NCI-H345 (cell line): ENCODE measurements at places on chromosomes 2 and 18.

- no peak for DNase-seq
Measured at GRCh38 chr2:184644685-184645084, 46.4 kb downstream of the ZNF804A start.

DNA sequence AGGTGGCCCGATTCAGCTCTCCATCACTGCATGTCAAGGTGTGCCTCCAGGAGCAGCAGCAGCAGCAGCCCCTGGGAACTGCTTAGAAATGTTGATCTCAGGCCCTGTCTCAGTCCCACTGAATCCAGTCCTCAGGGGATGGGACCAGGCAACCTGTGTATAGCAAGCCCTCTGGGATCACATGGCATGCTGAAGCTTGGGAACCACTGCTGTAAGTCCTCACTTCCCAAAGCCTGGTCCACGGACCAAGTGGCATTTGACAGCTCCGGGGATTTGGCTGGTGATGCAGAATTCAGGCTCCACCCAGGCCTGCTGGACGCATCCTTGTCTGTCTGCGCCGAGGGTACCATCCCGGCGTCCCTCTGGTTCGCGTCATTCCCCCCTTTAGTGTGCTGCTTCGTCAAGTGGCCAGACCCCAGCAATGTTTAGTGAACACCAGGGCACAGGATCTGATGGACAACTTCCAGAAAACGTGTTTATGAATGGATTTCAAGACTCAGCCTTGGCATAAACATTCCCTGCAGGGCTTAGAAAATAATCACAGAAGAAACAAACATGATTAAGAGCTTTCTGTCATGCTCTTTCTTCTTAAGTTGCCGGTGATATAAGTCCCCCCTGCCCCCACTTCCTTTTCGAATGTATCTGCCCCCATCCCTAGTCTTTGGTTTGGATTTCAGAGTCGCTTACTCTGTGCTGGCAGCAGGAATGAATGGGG lies 234.0 kb downstream of the GBX2 start:
- DNase-seq = no peak

GRCh38 chr2:98518101-98518500 lies 73.4 kb downstream of the INPP4A start:
- DNase-seq = no peak

DNA sequence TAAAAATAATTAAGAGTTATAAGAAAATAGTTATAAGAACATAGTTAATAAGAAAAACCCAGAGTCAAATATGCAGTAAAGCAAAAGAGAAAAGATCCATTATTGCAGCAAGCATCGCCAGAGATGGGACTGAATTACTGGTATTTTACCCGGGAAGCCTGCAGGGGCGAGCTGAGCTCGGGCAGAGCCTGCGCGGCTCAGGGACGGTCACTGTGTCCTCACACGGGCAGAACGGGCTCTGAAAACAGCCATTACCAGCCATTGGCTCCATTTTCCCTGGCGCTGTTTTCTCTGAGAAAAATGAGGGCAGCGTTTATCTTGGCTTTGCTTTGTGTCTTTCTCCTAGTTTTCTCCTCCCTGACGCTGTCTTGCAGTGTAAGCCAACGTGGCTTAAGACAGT lies 95.3 kb upstream of the ALKAL2 start:
- no peak for DNase-seq

DNA sequence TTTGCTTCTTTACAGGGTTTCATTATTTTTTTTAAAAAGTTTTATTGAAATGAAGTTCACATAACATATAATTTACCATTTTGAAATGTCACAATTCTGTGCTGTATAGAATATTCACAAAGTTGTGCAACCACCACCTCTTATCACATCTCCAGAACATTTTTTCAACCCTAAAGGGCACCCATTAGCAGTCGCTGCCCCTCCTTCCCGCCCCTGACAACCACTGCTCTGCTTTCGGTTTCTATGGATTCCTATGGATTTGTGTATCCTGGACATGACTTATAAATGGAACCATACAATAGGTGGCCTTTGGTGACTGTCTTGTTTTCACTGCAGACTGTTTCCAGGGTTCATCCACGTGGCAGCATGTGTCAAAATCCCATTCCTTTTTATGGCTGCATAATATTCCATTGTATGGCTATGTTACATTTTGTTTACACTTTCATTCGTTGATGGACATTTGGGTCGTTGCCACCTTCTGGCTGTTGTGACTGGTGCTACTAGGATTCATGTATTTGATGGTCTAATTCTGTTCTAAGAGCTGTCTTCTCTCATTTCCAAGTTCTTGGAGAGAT lies 52.6 kb downstream of the SH3BP4 start:
- no peak for DNase-seq

- no peak for DNase-seq
Measured at GRCh38 chr2:150888337-150888736, 373.3 kb downstream of the RBM43 start.

GRCh38 chr2:9707008-9707407 lies 76.2 kb upstream of the YWHAQ start:
- DNase-seq = peak; percentile 9

DNA sequence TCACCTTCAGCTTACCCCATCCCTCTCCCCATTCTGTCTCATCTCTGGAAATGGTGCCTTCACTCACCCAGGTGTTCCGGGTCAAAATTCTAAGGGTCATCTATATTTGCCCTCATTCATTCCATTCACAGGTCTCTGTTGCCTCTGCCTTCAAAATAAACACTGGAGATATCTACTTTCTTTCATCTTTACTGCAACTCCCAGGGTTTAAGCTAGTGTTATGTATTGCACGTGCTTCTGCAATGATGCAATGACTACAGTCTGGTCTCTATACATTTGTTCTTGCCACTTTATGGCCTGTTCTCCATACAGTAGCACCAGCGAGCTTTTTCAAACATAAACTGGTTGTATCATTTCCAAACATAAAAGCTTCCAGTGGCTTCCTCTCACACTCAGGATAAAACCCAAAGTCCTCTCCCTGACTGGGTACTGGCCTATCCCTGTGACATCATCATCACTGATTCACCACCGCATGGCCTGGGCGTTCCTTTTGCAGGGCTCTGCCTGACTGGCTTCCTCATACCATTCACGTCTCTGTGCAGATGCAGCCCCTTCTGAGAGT lies 14.3 kb downstream of the DSG2 start:
- DNase-seq = no peak

- DNase-seq = peak; percentile 86
Measured at GRCh38 chr2:234363011-234363487, 133.8 kb downstream of the ARL4C start.

- no peak for DNase-seq
Measured at GRCh38 chr2:18506883-18507509, 53.5 kb downstream of the RDH14 start.

DNA sequence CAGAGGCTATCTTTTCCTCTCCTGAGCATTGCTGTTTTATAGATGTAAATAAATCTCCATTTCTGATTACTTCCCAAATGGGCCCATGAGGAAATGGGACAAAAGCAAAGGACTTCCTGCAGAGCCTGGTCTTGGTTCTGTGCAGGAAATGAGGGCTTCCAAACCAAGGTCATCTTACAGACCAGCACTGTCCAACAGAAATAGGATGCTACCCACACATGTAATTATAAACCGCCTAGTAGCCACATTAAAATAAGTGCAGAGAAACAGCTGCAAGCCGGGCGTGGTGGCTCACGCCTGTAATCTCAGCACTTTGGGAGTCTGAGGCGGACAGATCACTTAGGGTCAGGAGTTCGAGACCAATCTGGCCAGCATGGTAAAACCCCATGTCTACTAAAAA lies 6.2 kb downstream of the TTL start:
- no peak for DNase-seq

DNA sequence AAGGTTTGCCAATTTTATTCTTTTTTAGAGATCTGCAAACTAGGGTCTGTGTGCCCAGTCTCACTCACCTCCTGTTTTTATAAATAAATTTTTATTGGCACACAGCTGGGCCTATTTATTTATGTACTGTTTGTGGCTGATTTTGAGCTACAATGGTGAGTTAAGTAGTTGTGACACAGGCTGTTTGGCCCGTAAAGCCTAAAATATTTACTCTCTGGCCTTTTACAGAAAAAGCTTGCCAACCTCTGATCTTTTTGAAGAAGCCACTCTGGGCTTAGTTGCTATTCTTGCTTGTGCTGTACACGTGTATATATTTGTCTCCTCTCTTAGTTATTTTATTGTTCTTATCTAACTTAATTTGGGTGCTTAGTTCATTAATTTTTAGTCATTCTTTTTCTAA lies 14.5 kb downstream of the NAB1 start:
- no peak for DNase-seq

DNA sequence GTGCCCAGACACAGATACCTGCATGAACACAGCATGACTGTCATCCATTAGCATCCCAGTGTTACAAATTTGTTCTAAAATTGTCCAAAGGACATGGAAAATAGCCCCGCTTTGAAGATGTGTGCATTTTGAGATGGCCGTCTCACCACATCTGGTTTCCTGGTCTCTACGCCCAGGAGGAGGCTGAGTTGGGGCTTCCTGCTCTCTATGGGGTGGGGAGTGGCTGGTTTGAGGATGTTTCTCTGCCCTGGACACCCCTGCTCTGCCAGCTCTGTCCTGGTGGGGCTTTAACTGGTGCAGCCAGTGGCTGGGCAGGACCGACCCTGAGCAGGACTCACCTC lies 74.6 kb upstream of the SMAD7 start:
- no peak for DNase-seq

DNA sequence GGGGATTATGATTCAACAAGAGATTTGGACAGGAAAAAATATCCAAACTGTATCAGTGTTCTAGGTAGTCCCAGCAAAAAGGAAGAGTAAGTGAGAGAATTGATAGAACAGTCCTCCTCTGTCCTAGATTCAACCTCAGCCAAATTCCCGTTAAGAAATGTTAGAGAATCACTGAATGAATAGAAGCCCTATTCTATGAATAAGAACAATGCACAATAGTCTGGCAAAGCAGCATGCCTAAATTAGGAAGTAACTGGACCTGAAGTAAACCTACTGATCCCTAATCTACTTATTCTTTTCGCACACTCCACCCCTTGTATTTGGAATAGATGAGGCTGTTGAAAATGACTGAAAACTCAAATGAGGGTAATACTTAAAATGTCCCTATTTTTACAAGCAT lies 1665.5 kb downstream of the LRP1B start:
- DNase-seq = no peak

DNA sequence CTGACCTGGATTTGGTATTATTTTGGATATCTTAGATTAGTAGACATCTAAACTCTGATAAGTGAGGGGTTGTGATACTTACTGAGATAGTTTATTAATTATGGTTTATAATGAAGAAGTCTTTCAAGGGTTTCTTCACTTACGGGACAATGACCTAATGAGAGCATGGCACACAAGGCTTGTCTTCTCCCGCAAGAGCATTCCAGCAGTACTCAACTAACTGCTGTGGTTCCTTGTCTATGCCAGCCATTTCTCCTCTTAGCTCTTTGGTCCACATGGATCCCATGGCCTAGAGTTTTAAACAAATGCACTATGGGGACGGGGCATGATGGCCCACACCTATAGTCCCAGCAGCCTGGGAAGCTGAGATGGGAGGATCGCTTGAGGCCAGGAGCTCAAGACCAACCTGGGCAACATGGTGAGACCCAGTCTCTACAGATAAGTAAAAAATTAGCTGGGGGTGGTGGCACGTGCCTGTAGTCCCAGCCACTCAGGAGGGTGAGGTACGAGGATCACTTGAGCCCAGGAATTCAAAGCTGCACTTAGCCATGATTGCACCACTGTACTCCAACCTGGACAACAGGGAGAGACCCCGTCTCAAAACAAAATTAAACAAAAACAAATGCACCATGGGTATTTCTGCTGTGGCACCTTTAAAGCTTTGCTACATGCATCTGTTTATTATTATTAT lies 161.7 kb upstream of the MYCN start:
- DNase-seq = no peak

GRCh38 chr2:188512456-188512855 lies 220.8 kb downstream of the GULP1 start:
- peak; percentile 58 for DNase-seq

GRCh38 chr2:235054919-235055318 lies 103.1 kb downstream of the SH3BP4 start:
- DNase-seq = no peak

- no peak for DNase-seq
Measured at GRCh38 chr2:152019732-152020131, 79.1 kb downstream of the CACNB4 start.

GRCh38 chr2:204657024-204657423 lies 111.7 kb downstream of the PARD3B start:
- DNase-seq = no peak

DNA sequence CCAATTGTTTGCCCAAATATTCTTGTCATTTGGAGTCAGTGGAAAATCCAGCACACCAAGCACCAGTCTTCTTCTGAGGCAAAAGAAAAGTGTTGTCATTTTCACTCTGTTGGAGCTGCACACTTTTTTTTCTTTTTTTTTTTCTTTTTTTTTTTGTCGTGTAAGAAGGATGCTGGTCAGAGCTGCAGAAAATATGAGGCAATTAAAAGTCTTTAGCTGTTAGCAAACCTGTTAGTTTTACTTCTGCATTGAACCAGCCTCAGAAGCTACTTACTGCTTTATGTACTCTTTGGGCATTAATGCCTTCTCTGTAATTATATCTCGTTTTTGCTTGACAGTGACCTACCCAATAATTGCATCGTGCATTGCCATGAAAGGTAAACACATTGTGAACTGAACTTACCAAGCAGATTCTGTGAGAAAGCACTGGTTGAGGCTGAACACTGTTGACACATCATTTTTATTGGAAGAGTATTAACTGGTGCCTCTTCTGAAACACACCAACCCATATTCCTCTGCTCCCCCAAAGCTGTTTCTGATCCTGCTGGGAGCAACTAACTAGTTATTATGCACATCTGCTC lies 165.4 kb downstream of the CAPN13 start:
- DNase-seq = peak; percentile 27

DNA sequence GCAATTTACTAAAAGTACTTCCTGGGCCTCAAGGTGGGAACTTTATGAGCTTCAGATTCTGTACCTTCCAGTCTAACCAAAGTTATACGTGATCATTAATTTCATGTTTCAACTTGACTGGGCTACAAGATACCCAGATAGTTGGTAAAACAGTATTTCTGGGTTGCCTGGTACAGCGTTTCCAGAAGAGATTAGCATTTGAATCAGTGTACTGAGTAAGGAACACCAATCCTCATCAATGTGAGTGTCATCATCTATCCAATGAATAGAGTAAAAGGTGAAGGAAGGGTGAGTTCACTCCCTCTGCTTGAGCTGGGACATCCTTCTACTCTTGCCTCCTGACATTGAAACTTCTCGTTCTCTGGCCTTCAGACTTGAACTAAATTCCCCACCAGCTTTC lies 274.5 kb upstream of the ID2 start:
- DNase-seq = no peak

GRCh38 chr2:38875576-38876367 lies at the start of the genes DHX57 and MORN2:
TSS of gene DHX57 (minus strand) at chr2:38875934. CDS start at chr2:38868405, 7,529 bp downstream.
TSS of gene MORN2 (plus strand) at chr2:38875976.
- DNase-seq = peak; percentile 85
